ENCODE measurements at places on chromosomes 6 and 20.

DNA sequence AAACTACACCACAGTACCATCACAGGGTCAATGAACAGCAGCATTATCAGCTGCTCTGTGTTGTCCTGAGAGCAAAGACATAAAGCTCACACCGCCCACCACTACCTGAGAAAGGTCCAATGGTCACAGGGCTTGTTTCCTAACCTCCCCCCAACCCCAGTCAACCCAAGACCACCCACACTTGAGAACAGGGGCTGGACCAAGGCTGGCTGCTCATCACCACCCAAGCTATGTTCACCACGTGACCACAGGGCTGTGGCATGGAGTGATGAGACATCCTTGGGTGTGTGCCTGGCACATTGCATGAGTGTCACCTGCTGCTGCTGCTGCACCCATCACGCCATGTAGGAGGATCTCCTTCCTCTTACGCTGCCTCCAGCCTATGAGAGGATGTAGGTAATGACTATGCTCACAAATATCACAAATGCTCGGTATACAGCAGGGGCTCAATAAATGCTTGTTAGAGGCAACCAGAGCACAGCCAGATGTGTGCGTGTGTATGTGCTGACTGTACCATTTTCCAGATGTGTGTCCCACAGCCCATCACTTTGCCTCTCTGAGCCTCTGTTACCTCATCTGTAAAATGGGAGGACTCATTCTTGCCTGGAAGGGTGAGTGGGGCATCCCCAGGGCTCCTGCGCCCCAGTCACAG is 23.3 kb upstream of the SIRPA start:
- DNase-seq = no peak

DNA sequence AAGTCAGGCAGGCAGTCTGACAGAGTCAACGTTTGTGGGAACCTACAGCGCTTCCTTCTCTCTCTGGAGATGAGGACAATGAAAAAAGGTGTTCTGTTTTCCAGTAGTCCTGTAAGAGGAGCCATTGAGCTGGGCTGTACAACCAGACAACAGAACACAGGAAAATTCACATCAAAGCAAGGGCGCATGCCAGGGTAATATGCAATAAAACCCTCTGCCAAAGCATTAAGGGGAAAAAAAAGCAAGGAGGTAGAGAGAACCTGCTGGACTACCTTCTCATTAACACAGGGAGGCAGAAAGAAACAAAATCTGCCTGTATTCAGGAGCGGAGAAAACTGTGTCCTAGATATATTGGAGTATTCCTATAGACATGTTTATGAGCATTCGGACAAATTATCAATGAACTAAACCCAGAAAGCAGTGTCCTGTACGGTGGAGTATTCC is 1.3 kb downstream of the RNF24 start:
- no peak for DNase-seq

DNA sequence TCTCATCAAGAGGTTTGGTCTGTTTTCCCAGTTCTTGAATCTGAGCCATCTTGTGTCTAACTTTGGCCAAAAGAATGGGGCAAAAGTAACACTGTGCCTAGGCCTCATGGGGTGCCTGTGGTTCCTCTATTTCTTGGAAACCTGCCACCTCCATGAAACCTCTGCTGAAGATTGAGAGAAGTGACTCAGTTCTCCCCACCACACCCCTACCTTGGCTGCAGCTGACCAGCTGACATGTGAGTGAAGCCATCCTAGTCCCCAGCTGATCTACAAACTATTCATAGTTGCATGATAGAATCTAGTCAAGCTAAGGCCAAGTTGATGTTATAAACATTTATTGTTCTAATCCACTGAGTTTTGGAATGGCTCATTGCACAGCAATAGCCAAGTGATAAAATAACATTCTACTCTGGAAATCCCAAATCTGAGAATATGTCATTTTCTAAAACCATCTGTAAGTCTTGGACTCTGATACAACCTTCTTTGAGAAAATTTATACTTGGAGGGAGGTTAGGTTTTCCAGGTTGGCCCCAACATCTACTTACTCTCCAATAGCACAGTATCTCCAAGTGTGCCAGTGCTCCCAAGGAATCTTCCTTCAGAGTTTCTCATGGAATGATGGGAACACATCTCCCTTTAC is 107.0 kb upstream of the SMLR1 start:
- no peak for DNase-seq

DNA sequence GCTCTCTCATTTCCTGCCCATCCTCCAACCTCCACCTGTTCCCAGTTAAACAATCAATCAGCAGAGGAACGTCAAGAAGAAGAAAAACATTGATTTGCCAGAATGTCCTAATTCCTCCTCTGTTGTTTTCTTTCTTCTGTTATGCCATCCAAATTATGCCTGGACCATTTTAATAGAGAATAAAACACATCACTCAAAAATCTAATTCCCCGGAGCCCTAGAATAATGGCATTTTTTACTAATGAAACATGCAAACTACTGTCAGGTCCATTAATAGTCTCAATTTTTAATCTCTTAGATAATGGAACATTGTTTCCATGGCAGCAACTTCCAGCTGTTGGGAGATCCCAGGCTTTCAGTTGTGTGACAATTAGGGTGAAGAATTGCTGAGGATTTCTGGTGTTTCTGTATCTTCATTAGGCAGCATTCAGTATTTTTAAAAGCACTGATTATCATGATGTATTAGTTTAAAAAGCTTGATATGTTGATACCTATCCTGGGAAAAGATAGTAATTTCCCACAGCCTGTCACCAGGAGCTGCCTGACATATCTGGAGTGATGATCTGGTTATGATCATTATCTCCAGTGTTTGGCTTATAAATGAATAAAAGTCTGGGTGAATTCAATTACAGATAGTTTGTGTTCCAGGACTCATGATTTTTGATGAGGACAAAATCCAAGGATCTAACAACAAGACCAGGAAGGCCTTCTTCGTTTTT is 209.8 kb downstream of the TPBG start:
- no peak for DNase-seq

GRCh38 chr6:111564482-111564945 is 41.2 kb downstream of the TRAF3IP2 start:
- no peak for DNase-seq

DNA sequence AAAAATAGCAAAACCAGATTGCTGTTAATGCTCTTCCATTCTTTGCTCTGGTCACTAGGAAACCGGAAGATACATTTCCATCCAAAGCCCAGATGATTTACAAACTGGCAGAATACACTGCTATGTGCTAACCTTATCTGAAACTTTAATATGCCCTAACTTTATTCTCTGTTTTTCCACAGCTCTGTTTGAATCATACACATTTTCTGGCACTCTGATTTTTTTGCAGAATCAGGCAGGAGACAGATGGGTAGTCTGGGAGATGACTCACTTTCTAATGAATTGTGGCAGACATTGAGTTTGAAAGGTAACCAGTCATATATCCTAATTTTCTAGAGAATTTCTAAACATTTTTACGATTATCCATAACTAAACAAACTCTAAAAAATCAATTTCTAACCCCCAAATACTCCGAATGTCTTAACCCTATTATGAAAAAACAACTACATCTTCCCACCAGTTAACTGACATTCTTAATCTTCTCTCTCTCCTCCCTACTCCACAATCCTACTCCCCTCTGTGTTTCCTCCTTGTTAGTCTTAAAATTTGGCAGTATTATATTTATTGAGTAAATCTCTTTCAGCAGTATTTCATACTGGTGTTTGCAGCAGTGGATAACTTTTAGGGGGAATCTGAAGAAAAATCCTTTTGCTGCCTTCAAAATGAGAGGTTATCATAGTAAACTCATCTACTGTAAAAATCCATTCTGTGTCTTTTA is 63.5 kb downstream of the MAN1A1 start:
- DNase-seq = no peak

DNA sequence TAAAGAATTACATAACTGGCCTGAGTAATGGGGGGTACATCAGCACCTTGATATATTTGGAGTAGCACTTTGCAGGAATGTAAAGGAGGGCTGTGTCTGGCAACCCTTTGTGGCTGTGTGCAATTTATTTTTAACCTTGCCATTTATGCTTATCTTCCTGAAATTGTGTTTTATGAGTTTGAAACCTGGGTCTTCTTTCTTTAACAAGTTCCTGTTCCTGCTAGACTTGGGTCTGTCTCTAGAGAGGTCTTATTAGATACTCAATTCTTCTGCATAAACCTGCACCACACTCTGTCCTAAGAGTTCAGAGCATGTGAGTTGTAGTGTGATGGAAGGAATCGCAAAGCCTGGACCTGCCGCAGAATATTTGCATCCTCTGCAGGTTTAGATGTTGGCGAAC is 181.0 kb downstream of the JARID2 start:
- no peak for DNase-seq

DNA sequence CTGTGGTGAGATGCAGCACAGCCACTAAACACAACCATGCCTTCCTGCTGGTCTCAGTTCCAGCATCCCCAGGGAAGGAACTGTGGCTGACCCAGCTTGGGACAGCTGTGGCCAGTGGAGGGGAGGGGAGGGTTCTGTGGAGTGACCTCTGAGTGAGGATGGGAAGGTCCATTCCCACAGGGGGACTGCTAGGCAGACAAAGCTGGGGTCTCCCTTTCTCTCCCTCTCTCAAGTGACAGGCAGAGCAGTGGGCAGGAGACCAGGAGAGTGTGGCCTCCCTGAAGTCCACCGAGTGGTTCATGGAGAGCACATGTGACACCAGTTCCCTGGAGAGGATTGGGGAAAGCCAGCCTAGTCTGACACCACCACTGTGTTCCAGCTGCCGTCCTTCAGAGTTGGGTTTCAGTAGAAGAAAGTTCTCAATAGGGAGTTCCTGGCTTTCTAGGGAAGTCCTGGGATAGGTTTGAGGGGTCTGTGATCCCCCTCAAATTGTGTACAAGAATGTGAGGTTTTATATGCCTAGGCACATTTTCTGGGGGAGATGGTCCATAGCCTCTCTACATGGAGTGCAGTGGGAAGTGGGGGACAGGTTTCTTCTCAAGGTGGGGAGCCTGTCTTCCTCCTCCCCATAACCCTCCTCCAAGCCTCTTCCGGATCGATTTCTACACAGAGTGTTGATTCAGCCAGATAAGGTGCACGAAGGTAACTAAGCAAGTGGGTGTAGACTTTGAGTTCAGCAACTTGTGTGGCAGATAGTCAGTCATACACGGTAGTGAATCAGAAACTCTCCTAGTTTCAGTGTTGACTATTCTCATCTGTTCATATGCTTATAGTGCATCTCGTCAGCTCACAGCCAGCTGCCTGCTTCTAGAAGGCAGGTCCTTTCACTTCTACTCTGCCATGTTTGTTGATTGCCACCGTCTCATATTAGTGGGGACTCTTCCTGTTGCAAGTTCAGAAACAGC is 18.9 kb downstream of the MANBAL start:
- no peak for DNase-seq

- DNase-seq = no peak
Observed at GRCh38 chr6:112903361-112903760, 556.2 kb downstream of the RFPL4B start.

GRCh38 chr6:33607784-33608161 is 13.3 kb upstream of the ITPR3 start:
- DNase-seq = peak; percentile 24

DNA sequence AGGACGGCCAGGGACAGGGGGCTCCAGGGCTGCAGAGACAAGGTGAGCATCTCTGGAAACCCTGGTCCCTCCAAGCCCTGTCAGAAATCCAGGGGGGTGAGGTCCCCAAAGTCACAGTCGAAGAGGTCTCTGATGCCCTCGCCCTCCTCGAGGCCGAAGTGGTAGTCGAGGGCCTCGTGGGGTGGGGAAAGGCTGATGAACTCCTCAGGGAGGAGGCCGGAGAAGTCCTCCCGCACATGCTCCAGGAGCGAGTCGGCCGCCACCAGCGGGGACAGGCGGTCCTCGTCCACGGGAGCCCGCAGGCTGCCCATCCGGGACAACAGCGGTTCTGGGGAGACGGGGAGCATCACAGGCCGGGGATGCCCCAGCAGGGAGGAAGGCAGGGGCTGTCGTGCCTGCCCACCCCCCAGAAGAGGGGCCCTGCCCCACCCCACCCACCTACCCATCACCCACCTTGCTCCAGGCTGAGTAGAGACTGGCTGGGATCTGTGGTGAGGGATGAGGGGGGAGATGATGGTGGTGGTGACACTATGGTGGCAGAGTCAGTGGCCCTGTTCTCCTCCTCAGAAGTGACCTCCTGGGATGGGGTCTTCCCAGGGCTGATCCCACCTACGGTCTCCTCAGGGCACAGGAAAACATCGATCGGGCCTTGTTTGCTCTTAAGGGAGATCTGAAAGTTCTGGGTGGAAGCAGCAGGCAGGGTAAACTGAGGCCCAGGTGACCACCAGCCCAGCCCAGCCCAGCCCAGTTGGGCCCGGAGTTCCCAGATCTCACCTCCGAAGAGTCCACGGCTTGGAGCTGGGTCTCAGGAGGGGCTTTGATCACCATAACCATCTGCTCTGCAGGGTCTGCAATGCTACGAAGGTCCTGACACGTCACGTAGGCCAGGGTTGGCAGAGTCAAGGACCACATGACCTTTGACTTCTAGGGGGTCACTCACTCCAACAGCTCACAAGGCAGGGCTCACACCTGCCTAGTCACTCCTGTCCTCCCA is 2.7 kb upstream of the NECAB3 start:
- DNase-seq = no peak

- DNase-seq = no peak
Observed at GRCh38 chr20:5845681-5846615, 95.7 kb downstream of the SHLD1 start.

- DNase-seq = no peak
Observed at GRCh38 chr20:6495907-6496306, 271.6 kb upstream of the BMP2 start.

DNA sequence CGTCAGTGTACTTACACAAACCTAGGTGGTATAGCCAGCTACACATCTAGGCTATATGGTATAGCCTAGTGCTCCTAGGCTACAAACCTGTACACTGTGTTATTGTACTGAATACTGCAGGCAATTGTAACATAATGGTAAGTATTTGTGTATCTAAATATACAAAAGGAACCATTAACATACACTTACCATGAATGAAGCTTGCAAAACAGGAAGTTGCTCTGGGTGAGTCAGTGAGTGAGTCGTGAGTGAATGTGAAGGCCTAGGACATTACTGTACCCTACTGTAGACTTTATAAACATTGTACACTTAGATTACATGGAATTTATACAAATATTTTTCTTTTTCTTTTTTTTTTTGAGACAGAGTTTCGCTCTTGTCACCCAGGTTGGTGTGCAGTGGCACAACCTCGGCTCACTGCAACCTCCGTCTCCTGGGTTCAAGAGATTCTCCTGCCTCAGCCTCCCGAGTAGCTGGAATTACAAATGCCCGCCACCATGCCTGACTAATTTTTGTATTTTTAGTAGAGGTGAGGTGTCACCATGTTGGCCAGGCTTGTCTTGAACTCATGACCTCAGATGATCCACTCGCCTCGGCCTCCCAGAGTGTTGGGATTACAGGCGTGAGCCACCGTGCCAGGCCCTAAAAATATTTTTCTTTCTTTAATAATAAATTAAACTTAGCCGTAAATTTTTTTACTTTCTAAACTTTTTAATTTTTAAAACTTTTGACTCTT is 15.4 kb upstream of the KIAA1755 start:
- no peak for DNase-seq
